Activated CD4-positive, alpha-beta T cell treated with anti-CD3 and anti-CD28 coated beads, Interleukin-2, amount 50 U/mL, for 1 hour (primary cell): ENCODE measurements at places on chromosomes 7 and 10.

DNA sequence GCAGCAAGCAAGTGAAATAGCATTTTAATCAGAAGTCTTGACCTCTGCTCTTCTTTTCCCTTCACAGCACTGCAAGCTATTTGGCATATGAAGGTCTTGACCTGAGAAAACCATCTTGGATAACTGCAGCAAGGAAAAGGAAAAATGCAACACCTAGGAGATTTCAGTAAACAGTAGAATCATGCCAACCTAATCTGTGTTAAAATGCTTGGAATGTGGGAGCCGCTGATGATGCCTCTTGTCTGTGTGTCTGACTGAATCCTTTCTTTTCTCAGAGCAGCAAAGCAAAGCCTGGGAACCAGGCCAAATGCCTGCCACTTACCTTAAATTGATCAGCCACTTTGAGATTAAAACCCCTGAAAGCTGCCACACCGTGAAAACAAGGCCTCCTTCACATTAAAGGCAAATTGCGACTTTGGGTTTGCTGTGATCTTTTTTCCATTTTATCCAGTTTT, 80.4 kb upstream of the CDK6 start:
- DNase-seq: no peak

DNA sequence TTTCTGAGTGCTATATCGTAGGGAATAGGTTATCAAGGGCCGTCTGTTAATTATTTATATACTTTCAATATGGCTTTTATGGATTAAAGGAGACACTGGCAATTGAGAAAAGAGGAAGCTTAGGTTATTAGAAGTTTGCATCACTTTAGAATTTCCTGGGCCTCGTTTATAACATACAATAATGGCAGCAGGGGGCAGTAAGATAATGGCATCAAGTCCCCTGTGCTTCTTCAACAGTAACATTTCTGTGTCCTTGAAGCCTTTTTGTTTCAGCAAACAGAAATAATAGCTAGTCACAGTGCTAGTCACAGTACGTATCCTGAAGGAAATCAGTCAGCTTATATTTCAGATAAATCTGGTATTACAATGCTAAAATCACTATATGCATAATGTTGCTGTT, 41.9 kb downstream of the SPAM1 start:
- no peak for DNase-seq

GRCh38 chr10:78742730-78743615, 325.8 kb upstream of the ZMIZ1 start:
- no peak for DNase-seq

DNA sequence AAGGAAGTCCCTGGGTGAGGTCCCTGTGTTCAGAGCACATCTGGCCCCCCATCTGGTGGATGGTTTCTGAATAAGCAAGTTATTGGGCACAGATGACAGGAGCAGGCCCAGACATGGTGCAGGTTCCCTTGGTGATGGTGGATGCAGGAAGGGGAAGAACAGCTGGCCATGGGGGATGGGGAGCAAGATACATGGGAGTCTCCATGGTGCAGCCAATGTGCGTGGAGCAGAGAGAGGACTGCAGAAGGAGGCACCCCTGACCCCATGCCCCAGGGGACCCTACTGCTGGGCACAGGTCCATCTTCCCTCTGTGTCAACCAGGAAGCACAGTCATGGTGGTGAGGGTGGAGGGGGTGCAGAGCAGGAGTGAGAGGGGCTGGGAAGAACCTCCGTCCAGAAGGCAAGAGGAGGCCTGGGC, 43.8 kb upstream of the RABGEF1 start:
- no peak for DNase-seq

GRCh38 chr7:102044641-102044983, 227.2 kb downstream of the CUX1 start:
- DNase-seq: no peak

DNA sequence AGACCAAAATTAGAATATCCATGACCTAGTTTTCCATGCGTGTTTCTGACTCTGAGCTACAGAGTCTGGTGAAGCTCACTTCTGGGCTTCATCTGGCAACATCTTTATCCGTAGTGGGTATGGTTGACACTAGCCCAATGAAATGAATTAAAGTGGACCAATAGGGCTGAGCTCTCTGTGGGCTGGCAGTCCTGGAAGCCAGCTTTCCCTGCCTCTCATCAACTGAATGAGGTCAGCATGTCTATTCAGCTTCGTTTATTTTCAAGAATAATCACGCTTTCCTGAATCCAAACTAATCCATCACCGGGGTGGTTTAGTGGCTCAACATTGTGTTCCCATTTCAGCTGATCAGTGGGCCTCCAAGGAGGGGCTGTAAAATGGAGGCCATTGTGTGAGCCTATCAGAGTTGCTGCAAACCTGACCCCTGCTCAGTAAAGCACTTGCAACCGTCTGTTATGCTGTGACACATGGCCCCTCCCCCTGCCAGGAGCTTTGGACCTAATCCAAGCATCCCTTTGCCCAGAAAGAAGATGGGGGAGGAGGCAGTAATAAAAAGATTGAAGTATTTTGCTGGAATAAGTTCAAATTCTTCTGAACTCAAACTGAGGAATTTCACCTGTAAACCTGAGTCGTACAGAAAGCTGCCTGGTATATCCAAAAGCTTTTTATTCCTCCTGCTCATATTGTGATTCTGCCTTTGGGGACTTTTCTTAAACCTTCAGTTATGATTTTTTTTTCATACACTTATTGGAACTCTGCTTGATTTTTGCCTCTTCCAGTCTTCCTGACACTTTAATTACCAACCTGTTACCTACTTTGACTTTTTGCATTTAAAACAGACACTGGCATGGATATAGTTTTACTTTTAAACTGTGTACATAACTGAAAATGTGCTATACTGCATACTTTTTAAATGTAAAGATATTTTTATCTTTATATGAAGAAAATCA, 35.5 kb downstream of the CAV1 start:
- DNase-seq: no peak

DNA sequence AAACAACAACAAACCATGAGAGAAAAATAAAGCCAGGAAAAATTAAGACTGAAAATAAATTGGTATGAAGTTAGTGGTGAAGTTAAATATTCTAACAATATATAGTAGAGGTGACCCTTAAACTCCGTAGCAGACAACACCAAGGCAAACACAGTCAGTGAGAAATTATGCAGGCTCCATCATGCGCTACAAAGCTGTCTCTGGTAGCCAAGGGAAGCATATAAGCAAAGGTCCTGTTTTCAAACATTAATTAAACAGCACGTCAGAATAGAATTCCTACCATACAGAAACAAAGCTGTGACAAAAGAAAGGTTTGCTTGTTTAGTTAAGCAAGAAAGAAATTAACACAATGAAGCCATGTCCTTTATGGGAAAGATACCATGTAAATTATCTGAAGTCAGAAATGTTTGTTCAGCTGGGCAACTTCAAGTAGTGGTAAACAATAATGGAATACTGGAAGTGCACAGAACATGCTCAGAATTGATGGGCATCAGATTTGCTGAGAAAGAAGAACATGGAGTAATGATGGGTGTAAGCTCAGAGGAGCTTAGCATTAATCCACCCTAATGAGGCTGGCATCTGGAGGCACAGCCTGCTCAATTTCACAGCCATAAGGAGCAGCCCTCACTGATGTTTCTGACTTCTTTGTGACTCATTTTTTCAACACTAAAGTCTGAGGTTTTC, 75.7 kb downstream of the IGF2BP3 start:
- no peak for DNase-seq

GRCh38 chr7:15603124-15603523, 41.3 kb upstream of the AGMO start:
- no peak for DNase-seq

- DNase-seq: no peak
Measured at GRCh38 chr10:6721480-6721879, 141.4 kb upstream of the PRKCQ start.

DNA sequence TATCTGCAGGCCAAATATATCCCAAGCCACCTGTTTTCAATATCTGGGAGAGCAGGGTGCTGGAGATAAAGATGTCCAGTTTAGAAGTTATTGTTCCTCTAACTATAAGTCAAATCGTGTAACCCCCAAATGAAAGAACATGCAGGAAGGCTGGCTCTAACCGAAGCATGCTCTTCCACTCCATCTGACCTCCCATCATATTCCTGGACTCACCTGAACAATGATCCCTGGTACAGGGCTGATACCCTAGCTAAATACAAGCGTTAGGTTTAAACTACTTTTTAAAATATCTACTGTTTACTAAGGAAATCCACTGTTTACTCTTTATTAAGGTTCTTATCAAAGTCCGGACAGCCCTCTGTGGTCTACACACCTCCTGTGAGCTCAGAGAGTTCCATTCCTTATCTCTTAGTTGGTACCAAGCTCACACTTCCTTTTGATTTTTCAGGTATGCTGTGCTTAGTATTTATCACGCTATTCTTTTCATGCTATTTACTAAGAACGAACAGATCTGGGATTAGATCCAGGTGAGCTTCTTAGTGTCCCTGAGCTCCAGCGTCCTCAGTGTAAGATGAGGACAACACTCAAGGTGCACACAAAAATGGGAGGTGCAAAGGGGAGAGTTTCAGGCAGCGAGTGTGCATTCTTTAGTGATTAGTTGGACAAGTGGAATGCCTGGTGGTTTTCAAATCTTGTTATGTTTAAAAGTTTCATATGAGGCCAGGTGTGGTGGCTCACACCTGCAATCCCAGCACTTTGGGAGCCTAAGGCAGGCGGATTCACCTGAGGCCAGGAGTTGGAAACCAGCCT, 23.6 kb upstream of the COBL start:
- no peak for DNase-seq

GRCh38 chr7:11753433-11753832, 78.6 kb downstream of the THSD7A start:
- no peak for DNase-seq

- no peak for DNase-seq
Measured at GRCh38 chr7:22176791-22177412, 180.1 kb downstream of the RAPGEF5 start.

DNA sequence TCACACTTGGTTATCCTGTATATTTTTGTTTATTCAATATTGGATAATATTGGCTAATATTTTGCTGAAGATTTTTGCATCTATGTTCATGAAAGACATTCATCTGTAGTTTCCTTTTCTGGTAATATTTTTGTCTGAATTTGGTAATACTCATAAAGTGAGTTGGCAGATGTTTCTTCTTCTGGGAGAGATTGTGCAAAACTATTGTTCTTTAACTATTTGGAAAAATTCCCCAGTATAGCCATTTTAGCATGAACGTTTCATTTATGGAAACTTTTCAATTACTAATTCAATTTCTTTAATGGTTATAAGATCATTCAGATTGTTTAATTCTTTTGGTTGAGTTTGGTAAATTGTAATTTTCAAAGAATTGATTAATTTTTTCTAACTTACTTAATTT, 560.8 kb upstream of the FZD8 start:
- DNase-seq: no peak

DNA sequence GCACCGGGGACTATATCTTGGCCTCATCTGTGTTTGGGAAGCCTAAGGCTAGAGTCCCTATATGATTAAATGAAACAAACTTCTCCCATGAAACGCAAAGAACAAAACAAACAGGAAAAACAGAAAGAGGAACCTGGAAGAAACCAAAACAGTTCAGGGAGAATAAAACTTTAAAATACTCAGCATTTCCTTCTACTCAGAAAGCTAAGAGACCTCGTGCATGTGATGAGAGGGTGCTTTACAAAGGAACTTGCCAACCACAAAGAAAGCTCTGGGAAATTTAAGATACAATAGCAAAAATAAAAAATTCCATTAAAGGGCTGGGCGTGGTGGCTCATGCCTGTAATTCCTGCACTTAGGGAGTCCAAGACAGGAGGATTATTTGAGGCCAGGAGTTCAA, 6.9 kb downstream of the PILRA start:
- DNase-seq: no peak

GRCh38 chr10:27041196-27041595, 59.1 kb downstream of the ANKRD26 start:
- DNase-seq: no peak

GRCh38 chr7:136194878-136195277, 217.7 kb upstream of the MTPN start:
- no peak for DNase-seq

DNA sequence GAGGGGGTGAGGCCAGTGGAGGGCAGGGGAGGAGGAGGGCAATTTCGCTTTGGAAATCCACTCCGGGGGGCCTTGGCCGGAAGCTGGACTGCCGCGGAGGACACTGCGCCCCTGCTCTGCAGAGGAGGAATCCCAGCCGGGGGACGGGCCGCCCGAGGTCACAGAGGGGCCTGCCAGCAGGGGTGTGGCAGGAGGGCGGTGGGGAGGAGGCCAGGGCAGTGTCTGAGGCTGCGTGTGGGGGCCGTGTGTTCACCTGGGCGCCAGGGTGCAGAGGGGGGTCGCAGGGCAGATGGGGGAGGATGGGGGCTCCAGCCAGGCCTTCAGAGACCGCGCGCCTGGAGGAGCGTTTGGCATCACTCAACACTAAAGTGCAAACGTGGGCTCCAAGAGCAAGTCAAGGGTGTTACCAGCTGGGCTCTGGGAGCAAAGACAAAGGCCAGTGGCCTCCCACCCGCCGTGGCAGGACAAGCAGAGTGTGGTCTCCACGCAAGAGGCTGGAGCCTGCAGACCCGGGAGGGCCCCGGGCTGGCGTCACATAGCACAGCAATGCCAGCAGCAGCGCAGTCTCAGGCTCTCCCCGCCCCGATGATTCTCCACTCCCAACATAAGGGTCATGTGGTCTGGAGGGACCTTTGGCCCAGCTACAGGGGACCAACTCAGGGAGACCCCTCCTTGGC, 45.3 kb upstream of the DNAJB6 start:
- DNase-seq: no peak

DNA sequence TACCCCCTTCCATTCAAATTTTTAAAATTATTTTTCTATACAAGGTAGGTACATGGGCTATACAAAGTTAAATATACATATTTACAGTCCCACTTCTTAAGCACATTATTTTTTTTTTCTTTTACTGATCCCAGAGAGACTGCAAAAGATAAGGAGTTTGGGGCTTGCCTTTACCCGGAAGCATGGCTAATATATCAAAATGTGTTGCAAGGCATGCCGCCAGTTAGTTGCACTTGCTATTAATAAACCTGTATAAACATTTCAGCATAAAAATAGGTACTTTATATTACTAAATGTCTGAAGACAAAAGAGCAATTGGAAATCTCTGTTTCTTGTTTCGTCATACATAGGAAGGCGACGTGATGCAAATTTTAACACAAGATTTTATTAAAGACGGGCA, 21.5 kb upstream of the PDLIM1 start:
- no peak for DNase-seq

GRCh38 chr10:88987243-88987725, 3.3 kb upstream of the FAS start:
- DNase-seq: no peak

GRCh38 chr10:58743466-58744115, 230.9 kb downstream of the BICC1 start:
- DNase-seq: no peak

GRCh38 chr7:99386584-99387238, 12.2 kb downstream of the ARPC1B start:
- DNase-seq: peak; percentile 34
